ENCODE measurements at places on chromosomes 4 and X.

- no peak for DNase-seq
Observed at GRCh38 chr4:104489731-104490095, 5.0 kb downstream of the CXXC4 start.

DNA sequence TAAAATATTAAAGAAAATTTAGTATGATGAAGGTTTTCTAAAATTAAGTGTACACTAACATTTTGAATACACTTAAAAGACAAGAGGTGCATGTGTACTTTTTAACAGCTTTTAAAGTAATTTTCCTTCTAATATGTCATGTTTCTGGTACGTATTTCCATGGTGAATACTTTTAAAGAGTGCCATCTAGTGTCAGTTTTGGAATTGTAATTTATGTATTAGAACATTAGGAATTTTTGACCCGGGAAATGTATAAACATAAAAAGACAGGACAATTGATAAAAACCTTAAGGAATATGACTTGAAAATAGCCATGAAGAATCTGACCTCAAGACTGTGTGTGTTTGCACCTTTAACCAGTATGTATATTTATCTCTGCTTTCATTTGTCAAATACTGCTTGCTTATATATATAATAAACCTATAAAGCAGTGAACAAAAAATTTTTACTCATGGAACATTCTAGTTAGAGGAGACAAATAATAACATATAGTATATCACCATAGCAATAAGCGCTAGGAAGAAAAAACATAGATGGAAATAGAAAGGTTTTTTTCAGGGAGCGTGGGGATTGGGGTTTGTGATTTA, 7.2 kb downstream of the GSTCD start:
- no peak for DNase-seq

DNA sequence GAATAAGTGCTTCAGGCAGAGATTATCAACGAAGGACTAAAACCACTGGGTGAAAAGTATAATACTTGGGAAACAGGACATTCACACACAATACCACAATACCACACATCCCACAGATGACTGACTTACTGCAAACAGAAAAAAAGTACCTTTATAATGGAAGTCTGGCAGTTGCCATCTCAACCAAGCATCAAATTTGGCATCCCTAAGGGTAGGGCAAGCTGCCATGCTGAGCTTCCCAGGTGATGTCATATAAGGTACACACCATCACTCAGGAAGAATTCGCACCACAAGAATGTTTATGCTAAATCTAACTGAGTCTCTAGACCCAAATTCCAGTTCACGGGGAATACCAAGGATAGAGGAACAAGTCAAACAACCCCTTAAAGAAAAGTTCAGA, 9.1 kb downstream of the QDPR start:
- DNase-seq: no peak

GRCh38 chrX:72094894-72095293, 36.8 kb downstream of the RTL5 start:
- DNase-seq: no peak
